ENCODE measurements at places on chromosomes 4 and X. TPM values are rescaled to one million over a fixed set of nuclear protein-coding genes. Genes with fewer than 3 reads are reported as not detected.
A peak's percentile ranks its signal among the peaks of the same experiment; 100 is the strongest.

- DNase-seq: no peak
- H3K27me3 ChIP-seq: no peaks in the 10 kb centered on the region
- no peak overlapping the region for H3K27ac ChIP-seq
- no peaks in the 10 kb centered on the region for H3K36me3 ChIP-seq
Observed at GRCh38 chr4:17469931-17470674, 41.8 kb downstream of the QDPR start.

DNA sequence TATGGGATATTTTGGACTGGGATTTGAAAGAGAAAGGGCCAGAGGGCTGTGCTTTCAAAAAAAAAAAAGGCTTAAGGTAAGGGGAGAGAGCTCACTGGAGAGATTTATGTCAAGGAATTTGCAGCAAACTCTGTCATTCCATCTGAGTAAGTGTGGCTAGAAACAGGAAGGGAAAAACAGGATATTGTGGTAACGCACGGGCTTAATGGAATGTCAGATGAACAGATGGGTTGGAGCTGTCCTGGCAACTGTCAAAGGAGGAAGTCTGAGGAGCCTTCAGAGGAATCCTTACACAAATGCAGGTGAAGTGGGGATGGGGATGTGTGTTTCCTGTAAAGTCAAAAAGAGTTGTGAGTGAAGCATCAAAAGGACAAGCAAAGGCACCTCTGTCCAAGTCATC, 15.1 kb upstream of the NKX3-2 start:
- H3K4me3 ChIP-seq: no peak overlapping the region
- H3K36me3 ChIP-seq: no peaks in the 10 kb centered on the region
- H3K27ac ChIP-seq: no peak overlapping the region
- no peak for DNase-seq
- H3K27me3 ChIP-seq: no peaks in the 10 kb centered on the region

GRCh38 chr4:147933316-147933715, 201.4 kb downstream of the ARHGAP10 start:
- DNase-seq: no peak
- H3K27me3 ChIP-seq: no peaks in the 10 kb centered on the region

DNA sequence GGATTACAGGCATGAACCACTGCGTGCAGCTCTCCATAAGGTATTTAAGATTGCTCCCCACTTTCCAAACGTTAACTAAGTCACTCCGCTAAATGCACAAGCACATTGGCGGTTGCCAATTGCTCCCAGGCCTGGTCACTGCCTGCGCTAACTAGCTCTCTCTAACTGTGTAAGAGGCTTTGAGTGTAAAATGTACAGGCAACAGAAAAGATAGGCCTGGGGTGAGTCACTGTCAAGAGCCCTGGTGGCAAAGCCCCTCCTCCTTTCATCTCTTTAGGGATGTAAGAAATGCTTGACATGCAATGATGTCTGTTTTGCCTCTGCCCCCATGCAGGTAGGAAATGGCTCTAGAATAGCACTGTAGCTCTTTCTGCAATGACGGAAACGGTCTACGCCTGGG, 329.7 kb upstream of the GATB start:
- no peak overlapping the region for H3K4me3 ChIP-seq
- no peaks in the 10 kb centered on the region for H3K36me3 ChIP-seq
- no peak for DNase-seq
- H3K27ac ChIP-seq: no peak overlapping the region
- H3K27me3 ChIP-seq: no peaks in the 10 kb centered on the region

Gene PDE6B
- 5.5 TPM for total RNA-seq

- DNase-seq: no peak
- H3K27ac ChIP-seq: no peak overlapping the region
- H3K4me1 ChIP-seq: no peaks in the 10 kb centered on the region
Observed at GRCh38 chrX:148270499-148270898, 229.9 kb upstream of the AFF2 start.

DNA sequence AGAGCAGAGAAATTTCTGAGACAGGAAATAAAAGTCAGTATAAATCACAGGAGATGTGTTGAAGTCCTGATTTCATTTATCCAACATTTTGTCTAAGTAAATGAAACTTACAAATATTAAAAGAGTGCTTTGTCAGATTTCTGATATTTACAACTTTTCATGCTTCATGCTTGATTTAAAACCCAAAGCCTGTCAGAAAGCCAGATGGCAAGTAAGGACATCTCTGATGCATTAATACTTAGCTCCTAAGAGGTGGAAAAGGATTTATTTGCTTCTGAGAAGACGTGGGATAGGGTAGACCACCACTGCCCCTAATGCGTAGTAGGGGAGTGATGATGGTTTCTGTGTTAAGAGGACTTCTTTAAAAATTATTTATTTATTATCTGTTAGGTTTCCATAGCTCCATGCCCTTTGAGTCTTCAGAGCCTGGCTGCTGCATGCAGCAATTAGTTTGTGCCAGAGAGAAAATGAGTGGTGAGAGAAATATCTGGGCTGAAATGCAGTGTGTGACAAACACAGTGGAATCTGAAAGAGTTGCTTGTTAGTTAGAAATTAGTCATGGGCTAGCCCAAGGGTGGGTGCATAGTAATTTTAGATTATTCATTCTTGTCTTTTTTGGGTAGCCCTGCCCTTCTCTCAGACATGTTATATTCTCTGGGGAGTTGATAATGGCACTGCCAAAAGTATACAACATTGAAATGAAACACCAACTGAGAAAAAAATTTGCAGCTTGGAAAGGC, 333.8 kb downstream of the C4orf33 start:
- no peak overlapping the region for H3K4me3 ChIP-seq
- DNase-seq: no peak
- no peaks in the 10 kb centered on the region for H3K4me1 ChIP-seq
- H3K27me3 ChIP-seq: no peaks in the 10 kb centered on the region

DNA sequence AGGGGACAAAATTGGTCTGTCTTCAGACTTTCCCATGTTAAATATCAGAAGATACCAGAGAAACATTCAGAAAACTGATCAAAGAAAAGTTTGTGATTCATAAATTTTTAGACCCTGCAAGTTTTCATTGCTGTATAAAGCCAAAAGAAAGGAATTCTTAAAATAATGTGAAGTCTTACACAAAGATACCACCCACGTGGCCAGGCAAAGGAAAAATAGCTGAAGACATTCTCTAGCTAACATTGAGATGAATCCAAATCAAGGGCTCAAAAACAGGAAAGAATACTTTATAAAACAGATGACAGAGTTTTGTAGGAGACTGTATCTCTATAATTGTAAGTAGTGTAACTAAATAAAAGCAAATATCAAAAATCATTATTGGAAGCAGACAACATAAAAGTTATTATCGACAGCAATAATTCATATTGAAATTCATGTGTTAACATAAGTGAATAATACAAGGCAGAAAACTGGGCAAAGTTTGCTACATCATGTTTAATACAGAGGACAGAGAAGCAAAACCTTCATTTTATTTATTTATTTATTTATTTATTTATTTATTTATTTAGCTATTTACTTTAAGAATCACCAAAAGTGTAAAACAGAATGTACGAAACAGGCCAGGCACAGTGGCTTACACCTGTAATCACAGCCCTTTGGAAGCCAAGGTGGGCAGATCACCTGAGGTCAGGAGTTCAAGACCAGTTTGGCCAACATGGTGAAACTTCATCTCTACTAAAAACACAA, 204.6 kb upstream of the SLIT2 start:
- no peaks in the 10 kb centered on the region for H3K4me1 ChIP-seq
- H3K27me3 ChIP-seq: no peaks in the 10 kb centered on the region
- H3K27ac ChIP-seq: no peak overlapping the region
- H3K4me3 ChIP-seq: no peak overlapping the region

DNA sequence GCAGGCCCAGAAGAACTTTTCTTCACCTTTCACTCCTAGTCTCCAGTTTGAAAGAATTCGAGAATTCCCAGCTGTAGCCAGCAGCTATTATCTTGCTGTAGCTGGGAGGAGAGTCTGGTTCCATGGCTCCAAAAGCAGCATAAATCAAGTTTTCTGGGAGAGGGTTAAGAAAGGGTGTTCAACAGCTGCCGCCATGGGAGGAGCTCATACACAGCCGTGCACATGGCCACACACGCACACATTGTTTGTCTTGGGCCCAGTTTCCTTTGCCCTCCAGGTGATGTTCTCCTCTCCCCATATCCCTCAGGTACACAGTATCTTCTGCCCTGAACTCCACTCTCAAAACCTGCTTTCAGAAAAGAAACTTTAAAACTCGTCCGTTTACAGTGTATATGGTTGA, 4.1 kb upstream of the GPC3 start:
- no peaks in the 10 kb centered on the region for H3K27me3 ChIP-seq
- DNase-seq: no peak
- H3K27ac ChIP-seq: no peak overlapping the region

DNA sequence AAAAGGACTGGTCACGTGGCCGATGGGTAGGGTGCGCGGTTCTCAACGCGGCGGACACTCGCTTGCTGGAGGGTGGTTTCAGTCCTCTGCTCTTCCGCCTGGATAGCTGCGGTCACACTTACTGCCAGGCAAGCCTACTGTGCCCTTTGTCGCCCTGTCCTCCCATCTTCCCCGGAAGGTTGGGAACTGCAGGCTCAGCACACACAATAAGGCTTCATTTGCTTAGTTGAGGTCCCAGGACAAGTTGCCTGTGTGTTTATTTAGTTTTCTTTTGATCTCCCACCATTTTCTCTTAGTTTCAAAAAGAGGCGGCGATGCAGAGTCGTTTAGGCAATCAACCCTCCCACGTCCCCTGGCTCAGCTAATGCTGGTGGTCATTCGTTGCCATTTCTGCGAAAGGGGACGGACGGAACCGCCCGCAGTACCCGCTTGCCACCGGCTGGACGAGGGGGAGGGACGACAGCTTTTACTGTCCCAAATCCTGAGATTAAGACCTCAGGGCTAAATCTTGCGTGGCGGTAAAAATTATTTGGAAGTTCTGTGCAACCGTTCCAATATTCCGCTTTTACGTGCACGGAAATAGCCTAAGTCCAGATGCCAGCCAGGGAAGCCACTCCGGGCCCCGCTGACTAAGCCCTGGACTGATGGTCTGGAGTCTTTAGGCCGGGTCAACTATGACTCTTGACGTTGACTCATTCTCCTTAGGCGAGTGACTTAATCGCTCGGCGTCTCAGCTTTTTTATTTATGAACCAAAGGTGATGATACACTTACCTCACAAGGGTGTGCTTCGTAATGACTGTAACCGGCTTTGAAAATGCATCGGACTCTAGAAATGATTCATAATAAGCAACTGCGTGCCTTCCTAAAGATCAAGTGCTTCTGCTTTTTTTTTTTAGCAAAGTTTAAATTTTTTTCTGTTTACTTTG, 671 bp upstream of the EIF4E start:
- DNase-seq: peak; percentile 76
- H3K27ac ChIP-seq: peak overlapping the region; percentile 94
- H3K4me3 ChIP-seq: peak overlapping the region; percentile 97
- H3K4me1 ChIP-seq: peaks cover 27% of the 10 kb centered on the region
- peaks cover 6% of the 10 kb centered on the region for H3K36me3 ChIP-seq

Gene BMP3
- total RNA-seq: 18.2 TPM

DNA sequence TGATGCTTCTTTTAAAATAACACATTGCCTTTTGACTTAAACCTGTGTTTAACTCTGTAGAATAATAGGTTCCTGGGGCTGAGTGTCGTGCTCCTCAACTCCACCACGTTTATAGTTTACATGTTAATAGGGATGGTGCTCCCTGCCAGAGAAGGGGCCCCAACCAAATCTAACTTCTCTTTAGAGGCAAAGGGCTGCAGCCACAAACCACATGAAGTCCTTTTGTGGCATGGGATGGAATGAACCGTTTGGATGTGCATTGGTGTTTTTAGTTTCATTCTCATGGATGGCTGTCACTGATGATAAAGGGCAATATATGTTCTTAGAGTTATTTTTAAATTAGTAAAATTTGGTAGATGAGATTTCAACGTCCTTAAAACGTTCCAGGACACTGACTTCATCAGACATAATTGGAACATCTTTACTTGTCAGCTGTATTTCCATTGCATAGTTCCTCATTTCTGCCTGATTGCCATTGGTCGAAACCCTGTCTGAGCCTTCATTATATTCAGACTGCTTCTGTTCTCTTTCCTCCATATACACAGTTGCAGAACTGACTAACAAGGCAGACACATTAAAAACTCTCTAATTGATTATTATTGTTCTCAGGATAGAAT, 60.4 kb upstream of the HPF1 start:
- no peaks in the 10 kb centered on the region for H3K36me3 ChIP-seq
- no peaks in the 10 kb centered on the region for H3K4me1 ChIP-seq
- no peak overlapping the region for H3K27ac ChIP-seq
- H3K27me3 ChIP-seq: no peaks in the 10 kb centered on the region
- H3K4me3 ChIP-seq: no peak overlapping the region

DNA sequence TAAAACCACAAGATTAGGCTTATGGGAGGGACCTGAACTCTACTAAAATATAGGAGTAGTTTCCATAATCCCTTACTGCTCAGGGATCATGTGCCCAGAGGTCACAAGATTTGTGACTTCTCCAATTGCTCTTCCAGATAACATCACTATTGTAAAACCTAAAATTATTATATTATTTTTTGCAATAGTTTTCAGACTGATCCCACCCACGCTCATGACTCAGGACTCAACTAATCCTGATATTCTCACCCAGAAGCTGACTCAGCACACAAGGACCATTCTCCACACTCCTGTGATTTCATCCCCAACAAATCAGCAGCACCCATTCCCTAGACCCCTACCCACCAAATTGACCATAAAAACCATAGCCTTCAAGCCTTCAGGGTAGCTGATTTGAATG, 24.0 kb upstream of the RPL34 start:
- no peak for DNase-seq
- H3K27ac ChIP-seq: no peak overlapping the region
- H3K36me3 ChIP-seq: no peaks in the 10 kb centered on the region

DNA sequence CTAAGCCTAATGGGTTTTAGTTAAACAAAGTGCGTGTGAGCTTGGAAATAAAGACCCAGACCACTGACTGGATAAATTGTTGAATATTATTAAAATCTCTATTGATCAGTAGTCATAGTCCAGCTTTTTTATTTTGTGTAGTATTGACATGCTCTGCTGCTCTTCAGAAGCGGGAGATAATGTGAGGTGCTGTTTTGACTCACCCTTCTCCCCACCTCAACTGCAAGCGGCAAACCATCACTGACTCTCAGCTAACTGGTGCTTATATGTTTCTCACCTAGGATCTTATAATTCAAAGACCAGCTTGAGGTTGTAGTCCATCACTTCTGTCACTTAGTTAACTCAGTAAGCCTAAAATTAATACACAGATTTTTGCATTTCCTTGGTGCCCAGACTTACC, 72.2 kb downstream of the COMMD8 start:
- no peaks in the 10 kb centered on the region for H3K36me3 ChIP-seq
- H3K27me3 ChIP-seq: no peaks in the 10 kb centered on the region
- H3K4me3 ChIP-seq: no peak overlapping the region
- DNase-seq: no peak
- H3K4me1 ChIP-seq: no peaks in the 10 kb centered on the region

- H3K4me1 ChIP-seq: no peaks in the 10 kb centered on the region
- no peak for DNase-seq
- no peak overlapping the region for H3K4me3 ChIP-seq
- H3K36me3 ChIP-seq: no peaks in the 10 kb centered on the region
- H3K27me3 ChIP-seq: no peaks in the 10 kb centered on the region
Observed at GRCh38 chr4:99379571-99379970, 27.0 kb upstream of the ADH1C start.

- no peaks in the 10 kb centered on the region for H3K36me3 ChIP-seq
- no peak overlapping the region for H3K4me3 ChIP-seq
- H3K27ac ChIP-seq: no peak overlapping the region
- DNase-seq: no peak
- no peaks in the 10 kb centered on the region for H3K27me3 ChIP-seq
Observed at GRCh38 chr4:86841309-86841708, 7.9 kb downstream of the SLC10A6 start.

GRCh38 chr4:85644061-85644460, 169.1 kb downstream of the ARHGAP24 start:
- H3K27me3 ChIP-seq: no peaks in the 10 kb centered on the region
- H3K36me3 ChIP-seq: no peaks in the 10 kb centered on the region
- H3K4me1 ChIP-seq: no peaks in the 10 kb centered on the region
- DNase-seq: no peak
- H3K27ac ChIP-seq: no peak overlapping the region
- no peak overlapping the region for H3K4me3 ChIP-seq
